ENCODE measurements at places on chromosomes 12 and 14.

DNA sequence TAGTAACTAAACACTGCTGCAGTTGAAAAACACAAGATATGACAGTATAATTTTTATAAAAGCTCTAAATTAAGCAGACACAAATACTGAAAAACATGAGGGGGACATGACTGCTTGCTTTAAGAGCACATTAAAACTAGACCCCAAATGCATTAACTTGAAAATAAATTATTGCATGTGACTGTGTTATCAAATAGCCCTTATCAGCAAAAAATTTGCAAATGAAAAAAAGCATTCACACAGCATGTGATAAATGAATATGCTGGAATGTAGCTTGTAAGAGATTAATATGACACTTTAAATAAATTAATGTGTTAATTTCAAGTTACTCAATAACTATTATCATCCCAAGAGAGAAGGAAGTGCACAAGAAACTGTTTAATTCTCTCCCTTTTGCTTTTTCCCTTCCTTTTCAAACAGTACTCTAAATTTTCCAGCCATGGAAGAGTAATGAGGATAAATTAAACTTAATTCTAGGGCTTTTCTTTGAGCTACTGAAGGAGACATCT, 1422.1 kb upstream of the FLRT2 start:
- DNase-seq, result no peak

DNA sequence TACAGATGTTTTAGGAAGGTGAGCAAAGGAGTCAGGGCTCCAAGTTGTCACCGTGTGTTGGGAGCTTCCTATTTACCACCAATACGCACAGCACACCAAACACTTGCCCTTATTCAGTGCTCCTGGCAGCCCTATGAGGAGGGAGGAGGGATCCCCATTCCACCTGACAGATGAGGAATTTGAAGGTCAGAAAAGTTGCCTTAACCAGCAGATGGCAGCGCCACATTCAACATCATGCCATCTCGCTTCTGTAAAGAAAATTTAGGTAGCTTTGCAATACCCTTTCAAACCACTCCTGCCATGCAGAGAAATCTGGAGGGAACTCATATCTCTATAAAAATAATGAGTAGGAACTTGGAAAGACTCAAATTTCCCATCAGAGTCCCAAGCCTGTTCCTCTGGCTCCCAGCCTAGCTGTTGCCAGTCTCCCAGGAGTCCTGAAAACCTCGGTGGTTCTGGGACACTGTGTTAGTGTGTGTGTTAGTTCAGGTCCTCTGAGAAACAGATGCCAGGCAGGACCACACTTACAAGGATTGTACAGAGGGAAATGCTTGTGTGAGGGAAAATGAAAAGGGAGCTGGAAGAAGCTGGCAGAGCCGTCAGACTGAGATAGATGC, 410.5 kb downstream of the MED13L start:
- DNase-seq, result no peak

DNA sequence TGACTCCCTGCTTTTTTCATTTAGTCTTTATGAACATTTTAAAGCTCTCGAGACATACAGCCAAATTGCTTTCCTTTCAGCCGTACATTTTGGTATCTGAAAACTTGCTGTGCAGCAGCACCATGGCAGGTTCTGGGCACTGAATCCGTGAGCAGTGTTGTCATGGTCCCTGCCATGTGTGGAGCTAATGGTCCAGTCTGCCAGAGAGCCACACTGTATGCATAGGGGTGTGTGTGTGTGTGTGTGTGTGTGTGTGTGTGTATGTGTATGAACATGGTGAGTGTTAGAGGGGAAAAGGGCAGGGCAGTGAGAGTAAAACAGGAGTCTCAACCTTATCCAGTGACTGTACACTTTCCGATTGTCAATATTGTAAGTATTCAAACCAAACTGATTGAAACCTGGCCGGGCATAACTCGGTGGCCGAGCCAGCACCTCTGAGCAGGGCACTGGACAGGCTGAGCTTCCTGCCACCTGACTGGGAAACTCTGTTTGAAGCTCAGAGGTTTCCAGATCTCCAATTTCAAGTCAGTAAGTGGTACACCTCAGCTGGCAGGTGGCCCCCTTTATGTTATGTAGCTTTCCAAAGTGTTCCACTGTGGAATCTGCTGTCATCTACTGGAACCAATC, 110.0 kb downstream of the ESR2 start:
- DNase-seq, result no peak

DNA sequence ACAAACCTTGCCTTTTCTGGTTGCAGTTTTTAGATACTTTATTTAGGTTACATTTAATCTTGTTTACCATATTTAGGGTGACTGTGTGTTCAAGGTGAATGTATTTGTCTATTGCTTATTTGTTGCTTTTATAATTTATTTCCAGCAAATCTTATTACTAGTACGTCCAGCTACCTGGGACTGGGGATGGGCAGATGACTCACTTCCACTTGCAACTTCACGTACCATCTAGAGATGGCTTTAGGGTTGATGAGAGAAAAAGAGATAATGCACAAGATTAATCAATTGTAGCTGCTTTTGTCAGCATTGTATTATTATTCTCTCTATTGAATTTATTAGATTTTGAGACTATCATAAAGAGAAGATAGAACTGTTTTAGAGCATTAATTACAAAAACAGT, 5.1 kb downstream of the MIPOL1 start:
- DNase-seq, result no peak

- no peak for DNase-seq
Observed at GRCh38 chr14:68774771-68775613, 17.9 kb downstream of the ZFP36L1 start.

DNA sequence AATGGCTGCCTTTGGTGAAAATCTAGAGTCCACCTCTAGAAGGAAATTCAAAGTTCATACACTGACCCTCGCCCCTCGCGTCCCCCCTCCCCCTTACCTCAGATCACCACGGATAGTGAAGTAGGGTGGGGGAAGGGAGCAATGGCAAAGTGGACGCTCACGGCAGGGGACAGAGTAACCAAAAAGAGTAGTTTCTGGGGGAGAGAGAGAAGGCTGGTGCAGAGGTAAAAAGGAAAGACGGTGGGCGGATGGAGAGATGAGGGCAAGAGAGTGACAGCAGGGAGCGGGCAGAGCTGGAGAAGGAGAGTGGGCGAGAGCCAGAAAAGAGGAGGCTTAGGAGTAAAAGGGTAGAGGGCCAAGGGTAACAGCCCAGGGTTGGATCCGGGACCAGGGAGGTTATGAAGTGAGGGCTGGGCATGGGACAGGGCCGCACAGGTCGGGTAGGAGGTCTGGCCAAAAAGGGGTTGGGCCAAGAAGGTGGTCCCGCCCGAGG, 423 bp downstream of the ALDH6A1 start:
- DNase-seq, result no peak

Measured in activated CD8-positive, alpha-beta memory T cell treated with anti-CD3 and anti-CD28 coated beads, Interleukin-2, amount 50 U/mL, for 4 hours (primary cell).